ENCODE measurements at places on chromosomes 4 and X.
A peak's percentile ranks its signal among the peaks of the same experiment; 100 is the strongest.

GRCh38 chrX:132266583-132267355 is 47.5 kb upstream of the RAP2C start:
- DNase-seq = no peak

DNA sequence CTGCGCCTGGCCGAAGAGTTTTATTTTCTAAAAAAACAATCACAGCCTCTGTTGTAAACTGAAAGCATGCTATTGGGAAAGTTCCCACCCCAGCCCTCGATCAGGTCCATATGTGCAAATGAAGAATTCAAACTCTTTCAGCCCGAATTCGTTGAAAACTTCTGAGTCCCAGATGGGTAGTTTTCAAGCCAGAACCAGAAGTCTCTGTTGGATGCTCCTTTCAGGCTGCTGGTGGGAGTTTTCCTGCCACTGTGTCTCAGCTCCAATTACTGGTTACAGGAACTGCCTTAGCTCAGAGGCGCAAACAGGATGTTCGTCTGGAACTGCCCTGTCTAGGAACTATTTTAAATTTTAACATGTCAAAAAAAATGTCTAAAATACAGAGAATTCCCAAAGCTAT is 9.3 kb upstream of the ALG13 start:
- no peak for DNase-seq

GRCh38 chrX:136200466-136200865 is 50.7 kb downstream of the MAP7D3 start:
- no peak for DNase-seq

DNA sequence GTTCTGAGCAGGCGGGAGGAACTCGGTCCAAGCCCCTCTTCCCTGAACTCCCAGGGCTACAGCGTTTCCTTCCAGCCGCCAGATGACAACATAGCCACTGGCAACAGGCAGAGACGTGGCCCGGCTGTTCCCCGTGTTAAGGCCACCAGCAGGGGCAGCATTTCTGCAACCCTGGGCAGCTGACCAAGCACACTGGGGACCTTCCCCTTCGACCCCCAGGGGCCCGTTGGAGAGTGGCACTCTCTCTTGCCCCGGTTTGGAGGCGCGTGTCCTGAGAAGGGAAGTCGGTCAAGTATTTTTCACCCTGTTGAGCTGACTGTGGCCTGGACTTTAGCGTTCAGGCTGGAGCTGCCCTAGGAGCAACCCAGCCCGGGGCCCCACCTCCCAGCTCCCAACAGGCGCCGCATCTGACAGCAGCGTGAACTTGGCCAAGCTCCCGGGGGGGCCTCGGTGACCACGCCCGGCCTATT is 37.6 kb downstream of the ZBTB49 start:
- peak; percentile 50 for DNase-seq

GRCh38 chr4:102665527-102665926 is 95.2 kb downstream of the MANBA start:
- DNase-seq = no peak

DNA sequence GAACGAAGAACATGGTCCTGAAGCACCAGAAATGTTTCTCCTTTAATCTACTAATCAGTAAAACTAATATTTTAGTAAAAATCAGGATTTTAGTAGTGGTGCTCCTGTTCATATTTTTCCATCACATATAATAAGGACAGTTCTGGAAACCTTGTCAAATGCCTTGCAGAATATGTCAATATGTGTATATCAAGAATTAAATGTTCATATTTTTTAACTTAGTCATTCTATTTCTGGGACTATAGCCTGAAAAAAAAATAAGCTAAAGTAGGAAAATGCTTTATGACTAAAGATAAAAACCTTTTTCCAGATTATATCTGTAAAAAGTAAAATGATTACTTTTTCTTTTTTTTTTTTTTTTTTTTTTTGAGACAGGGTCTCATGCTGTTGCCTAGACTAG is 65.1 kb downstream of the MAB21L2 start:
- DNase-seq = no peak

- DNase-seq = no peak
These were observed 383.5 kb upstream of the LCORL start for GRCh38 chr4:18405054-18405453.

GRCh38 chrX:63918611-63919010 is 133.6 kb upstream of the ARHGEF9 start:
- no peak for DNase-seq

DNA sequence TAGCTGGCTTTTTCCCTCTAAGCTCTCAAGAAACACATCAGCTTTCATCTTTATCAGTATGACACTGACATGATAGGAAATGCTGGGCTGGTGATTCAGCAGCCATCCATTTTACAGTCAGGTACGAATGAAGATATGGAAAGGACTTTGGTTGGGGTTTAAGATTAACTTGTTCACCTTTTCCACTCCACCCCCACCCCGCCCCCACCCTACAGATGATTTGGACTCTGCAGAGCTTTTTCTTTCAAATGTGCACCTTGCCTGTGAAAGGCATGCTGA is 132.6 kb downstream of the AKAP4 start:
- DNase-seq = no peak

DNA sequence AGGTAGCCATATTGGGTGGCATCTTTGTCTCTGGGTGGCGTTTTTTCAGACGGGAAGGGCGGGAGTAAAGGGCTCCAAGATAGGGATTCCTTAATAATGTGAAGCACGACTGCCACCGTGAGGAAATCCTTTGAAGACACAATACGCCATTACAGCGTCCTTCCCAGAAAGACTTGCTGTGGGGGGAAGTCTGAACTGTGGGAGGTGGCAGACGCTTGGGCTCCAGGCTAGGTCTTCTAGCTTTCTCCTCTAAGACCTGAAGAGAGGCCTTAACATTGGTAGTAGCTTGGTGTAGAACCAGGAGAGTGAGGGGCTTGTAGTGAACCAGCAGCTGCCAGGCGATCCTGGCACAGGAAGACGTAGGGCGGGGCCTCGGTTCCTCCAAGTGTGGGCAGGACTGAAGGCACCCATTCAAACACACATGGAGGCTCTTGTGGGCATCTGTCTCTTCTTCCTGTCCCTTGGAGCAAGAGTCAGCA is 197.3 kb downstream of the OR13H1 start:
- DNase-seq = peak; percentile 52

DNA sequence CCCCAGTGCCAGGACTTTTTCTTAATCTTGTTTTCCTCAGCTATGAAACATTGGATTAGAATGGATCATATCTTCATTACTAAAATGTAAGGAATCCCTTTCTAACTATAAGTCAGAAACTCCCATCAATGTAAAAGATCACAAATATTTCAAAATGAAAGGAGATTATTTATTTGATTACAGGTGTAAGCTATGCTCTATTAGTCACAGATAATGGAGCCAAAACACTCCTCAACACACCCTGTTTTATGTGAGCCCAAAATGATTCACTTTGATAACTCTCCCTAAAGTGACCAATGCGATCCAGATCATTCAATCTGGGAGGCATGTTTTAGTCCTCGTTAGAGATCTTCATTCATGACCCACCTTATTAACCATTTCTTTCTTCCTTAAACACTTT is 566.7 kb upstream of the TENM3 start:
- DNase-seq = no peak

DNA sequence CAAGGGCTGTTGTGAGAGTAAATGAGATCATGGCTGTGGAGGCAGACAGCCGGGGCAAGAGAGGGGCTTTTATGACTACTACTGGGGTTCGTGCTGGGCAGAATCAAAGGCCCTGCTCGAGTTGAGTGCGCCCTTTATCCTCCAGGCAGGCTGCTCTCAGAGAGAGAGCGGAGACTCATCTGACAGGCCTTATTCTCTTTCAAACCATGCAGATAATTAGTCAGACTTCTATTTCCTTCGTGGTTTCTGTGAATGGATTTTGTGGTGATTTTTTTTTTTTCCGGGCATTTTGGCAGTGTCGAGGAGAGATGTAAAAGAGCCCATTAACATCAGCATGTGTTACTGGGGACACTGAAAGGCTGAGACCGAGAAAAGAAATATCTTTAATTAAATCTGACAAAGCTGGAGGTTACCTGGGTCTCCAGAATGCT is 73.6 kb downstream of the MED28 start:
- no peak for DNase-seq

DNA sequence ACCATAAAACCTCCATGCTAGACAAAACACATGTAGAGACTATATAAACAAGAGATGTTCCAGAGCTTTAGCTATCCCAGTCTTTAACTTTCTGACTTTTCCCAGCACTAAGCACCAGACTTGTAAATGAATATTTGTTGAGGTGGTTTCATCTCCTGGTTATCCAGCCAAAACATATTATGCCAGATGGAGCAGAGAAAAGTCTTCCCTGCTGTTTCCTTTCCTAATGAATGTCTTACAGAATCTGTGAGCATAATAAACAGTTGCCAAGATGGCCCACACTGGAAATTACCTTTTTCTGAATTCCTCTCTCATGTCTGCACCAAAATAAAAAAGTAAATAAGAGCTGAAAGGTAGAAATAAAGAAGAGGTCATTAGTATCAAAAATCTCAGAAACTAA is 159.2 kb downstream of the TECRL start:
- DNase-seq = no peak

DNA sequence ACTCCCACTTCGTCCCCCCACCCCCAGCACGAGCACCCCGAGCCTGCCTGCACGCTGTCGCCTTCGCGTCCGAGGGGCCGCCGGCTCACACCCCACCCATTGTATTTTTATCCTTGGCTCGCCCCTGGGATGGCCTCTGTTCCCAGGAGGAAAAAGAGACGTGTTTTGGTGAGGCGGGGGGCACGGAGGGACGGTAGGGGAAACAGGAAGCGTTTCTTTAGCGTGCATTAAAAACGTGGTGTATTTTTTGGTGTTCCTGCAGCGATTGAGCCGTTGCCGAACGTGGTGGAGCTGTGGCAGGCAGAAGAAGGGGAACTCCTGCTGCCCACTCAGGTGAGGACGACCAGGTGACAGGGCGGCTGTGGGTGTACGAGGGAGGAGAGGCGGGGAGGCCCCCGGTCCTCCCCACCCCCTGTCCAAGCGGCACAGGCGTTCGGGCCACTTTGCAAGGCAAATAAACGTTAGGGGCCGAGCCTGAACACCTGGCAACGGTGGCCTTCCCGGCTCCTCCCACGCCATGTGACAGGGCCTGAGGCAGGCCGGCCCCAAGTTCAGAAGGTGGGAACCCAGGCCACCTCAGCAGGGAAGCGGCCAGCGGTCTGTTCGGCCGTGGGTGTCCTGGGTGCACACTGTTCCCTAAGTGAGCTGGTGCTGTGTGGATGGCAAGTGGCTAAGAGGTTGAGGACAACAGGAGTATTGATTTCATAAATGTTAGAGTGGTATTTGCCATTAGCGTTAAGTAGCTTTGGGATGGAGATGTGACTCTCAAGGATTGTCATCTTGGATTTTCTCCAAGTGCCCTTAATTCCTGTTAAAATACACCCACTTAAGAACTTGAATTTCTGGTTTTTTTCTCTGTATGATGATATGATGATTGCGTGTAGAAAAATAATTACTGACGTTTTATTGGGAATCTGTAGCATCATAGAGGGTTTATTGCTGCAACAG is 1.1 kb downstream of the TMEM131L start:
- peak; percentile 68 for DNase-seq

- DNase-seq = no peak
These were observed 43.7 kb downstream of the MAGEB16 start for GRCh38 chrX:35841872-35842271.

DNA sequence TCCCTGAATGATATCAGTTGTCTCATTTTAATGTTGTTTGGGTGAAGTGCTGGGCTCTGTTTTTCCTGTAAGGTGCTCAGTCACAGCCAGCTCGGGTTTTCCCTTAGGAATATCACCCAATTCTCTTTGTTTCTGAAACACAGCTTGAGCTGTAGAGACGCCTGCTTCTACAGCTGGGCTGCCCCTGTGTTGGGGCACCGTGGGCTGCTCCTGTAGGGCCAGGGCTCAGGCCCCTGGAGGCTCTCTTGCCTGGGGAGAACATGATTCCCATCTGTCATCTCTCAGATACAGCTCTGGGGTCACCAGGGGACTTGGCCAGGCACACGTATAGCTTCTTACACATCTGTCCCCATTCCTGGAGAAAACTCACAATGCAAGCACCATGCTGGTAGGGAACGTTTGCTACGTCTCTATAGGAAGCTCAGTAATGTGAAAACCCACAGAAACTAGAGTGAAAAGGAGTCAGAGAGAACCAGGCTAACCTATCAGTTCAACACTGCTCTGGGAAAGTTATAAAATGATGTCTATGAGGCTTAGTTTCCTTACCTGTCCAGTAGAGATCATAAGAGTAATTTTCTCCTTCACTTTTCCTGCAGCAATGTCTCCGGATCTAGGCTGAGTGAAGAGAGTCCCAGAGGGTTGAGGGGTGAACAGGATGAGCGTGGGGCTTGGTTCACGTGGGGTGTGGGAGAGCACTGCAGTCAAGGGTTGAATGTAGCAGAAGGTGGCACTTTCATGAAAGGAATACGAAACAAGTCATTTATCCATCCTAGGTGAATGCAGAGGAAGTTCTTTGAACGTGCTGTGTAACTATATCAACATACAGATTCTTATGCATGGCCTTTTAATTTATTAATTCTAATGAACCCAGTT is 14.5 kb downstream of the FHDC1 start:
- no peak for DNase-seq

GRCh38 chr4:26162101-26162500 is 158.7 kb upstream of the RBPJ start:
- no peak for DNase-seq

- no peak for DNase-seq
These were observed 38.2 kb downstream of the C4orf50 start for GRCh38 chr4:5979981-5980380.

- no peak for DNase-seq
These were observed 42.4 kb downstream of the CD99L2 start for GRCh38 chrX:150856101-150856500.

All from ascending aorta (tissue), 2 donors.